ENCODE measurements at places on chromosomes 3 and 15.

- no peak for DNase-seq
Measured at GRCh38 chr15:44207643-44208042, 12.6 kb upstream of the FRMD5 start.

DNA sequence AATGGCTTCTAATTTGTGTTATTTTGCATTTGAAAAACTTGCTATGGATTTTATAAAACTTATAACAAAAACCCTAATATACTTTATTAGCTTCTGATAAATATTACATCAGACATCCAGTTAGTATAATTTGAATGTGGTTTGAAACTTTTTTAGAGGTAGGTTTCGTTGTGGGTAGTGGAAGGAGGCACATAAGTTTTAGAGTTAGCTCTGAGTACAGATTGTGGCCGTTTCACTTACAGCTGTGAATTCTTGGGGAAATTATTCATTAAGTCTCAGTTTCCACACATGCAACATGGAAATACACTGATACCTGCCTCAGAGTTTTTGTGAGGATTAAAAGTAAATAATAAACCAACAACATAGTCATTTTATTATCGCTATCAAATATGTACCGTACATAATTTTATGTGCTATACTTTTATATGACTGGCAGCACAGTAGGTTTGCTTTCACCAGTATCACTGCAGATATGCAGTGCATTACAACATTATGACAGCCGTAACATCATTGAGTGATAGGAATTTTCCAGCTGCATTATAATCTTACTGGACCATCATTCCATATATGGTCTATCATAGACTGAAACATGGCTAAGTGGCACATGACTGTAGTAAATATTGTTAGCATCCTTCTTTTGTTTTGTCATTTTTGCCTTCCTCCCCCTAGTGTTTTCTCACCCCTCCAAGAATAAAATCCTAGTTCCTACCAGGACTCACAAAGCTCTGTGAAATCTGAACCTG lies 175.6 kb downstream of the AKAP13 start:
- no peak for DNase-seq

GRCh38 chr15:44541282-44541958 lies 4.5 kb downstream of the EIF3J start:
- DNase-seq: no peak

DNA sequence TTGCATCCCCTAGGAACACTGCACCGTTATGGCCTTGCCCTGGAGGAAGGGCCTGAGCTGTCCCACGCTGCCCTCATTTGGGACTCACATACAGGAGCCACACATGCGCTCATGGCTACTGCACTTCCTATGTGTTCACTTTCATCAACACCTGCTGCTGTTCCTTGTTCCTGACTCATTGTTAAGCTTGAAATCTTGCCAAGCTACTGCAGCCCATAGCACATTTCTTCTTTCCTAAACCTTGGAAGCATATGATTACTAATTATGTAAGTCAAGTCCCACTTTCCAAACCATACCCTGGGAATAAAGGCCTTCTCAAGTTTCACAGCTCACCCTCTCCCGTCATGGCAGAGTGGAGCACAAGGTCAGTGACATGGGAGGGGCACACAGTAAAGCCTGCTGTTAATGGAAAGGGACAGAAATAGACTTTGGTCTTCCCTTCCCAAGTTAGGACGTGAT lies 307.9 kb downstream of the CLSTN2 start:
- DNase-seq: no peak

GRCh38 chr15:29016518-29016917 lies 130.7 kb downstream of the APBA2 start:
- no peak for DNase-seq

DNA sequence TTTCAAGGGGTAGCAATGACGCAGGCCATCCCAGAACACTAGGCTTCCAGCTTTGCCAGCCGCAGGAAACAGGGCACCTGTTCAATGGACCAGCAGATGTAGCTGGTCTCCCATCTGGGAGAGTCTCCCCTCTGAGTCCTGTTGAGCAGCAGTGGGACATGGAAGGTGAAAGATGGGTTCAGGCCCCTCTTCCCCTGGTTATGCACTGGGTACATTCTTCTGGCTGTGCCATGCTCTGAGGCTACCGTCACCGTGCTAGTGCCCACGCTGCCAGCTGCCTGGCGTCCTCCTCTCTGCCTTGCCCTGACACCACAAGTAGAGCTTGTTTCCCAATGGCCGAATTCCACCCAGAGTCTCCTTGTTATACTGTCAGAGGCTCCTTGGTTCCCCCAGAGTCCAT lies 63.1 kb downstream of the TLE3 start:
- no peak for DNase-seq

DNA sequence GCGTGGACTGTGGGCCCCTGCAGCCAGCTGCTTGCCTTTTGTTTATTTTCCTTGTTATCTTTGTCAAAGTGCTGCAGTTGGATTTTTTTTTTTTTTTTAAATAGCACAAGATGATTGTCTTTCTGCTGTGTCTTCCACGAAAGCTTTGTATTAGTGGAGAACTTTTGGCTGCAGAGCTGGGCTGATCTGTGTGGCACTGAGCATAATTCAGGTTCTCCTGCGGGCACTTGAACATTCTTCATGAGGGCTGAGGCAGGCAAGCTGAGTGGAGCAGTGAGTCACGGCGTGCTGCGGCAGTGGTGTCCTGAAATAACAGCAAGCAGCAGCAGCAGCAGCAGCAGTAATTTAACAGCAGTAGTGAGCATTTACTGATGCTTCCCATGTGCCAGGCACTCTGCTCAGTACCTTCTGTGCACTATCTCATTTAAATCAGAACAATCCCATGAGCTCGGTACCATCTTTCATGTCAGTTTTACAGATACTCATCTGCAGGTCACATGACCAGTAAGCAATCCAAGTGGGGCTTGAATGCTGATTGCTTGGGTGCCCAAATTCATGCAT lies 45.8 kb downstream of the MITF start:
- DNase-seq: no peak

DNA sequence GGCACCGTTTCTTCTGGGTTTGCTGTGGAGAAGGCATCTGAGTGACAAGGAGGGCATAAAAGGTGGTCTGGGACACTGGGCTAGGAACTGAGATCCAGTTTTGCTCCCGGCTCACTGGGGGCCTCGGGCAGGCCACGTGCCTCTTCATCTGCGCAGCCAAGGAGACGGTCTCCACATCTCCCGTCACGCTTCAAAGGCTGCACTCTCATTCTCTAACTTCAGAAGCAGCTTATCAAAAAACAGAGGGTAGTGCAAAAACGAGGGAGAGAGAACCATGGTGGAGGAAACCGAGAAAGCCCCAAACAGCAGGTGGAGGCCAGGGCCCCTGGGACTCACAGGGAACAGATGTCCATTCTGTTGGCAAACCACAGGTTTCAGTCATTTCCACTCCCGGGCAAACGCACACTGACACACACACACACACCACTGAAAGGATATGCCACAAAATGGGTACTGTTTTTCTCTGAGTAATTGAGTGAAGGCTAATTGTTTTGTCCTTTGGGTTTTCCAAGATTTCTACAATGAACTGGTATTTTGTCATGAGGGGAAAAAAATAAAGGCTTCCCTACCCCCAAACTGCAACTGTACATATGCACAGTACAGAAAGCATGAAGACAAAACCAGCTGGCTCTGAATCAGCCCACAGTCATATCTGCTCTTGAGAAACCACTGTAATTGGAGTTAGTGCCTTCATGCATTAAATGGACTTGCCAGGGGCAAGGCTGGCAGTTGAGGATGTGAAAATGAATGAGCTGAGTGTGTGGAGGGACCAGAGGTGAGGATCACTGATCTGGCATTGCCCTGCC lies 71.9 kb downstream of the MGLL start:
- DNase-seq: no peak

DNA sequence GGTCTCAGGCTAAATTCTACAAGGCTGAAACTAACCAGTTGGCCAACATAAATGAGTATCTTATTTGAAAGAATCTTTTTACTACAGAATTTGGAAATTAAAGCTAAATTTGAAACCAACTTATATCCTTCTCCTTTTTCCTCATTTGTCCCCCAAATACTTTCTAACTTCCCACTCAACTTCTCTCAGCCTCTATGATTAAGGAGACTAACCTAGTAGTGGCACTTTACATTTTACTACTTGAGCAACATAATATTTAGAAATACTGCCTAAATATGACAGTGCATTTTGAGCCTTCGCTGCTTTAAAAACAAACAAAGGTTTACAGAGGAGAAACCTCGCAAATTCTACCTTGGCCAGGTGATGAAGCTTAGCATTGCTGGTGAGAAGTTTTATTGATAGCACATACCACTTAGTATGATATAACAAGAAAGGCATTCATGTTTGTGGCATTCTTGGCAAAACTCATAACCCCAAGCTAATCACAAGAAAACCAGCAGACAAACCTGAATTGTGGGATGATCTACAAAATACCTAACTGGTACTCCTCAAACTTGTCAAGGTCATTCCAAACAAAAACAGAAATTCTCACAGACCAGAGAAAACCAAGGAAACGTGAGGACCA lies 432.1 kb upstream of the CFAP20DC start:
- no peak for DNase-seq

- no peak for DNase-seq
Measured at GRCh38 chr3:115280506-115280905, 133.4 kb upstream of the ZBTB20 start.

GRCh38 chr15:68205954-68206539 lies 915 bp upstream of the CALML4 start:
- no peak for DNase-seq

- no peak for DNase-seq
Measured at GRCh38 chr3:105499961-105500360, 133.3 kb downstream of the ALCAM start.

GRCh38 chr3:161221806-161222600 lies 892 bp downstream of the NMD3 start:
- DNase-seq: no peak

GRCh38 chr3:125001557-125002413 lies 54.0 kb downstream of the HEG1 start:
- DNase-seq: no peak

DNA sequence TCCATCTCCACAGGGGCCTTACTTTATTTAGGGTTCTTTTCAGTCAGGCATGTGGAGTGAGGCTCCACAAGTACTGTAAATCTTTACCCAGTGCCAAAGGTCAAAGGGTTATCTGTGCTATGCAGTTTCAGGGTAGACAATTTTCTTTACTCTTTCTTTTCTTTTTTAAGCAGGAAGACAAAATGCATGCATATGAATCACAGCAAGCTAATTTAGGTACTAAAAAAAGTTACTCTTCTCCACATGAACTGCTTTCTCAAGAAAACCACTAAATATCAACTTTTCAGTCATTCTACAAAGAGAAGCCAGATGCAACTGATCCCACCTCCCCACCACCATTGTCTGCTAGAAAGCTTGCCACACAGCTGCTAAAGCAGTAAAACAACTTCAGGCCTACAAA lies 73.3 kb upstream of the PYGO1 start:
- DNase-seq: no peak

DNA sequence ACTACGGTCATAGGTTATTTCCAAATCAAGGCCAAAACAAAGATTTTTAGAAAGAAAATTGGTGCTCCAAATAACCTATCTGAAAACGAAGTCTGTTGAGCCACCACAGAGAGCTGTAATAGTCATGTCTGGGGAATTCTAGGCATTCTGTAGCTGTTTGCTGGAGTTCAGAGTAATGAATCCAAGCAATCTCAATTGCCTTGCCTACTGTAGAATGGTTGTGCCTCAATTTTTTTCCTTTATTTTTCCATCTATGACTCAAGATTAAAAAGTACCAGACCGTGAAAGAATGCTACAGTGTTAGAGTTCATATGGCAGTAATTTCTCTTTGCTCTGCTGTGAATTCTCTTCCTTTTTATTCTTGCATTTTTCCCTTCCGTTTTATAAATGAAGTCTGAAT lies 1007.2 kb upstream of the ALCAM start:
- DNase-seq: no peak

- DNase-seq: no peak
Measured at GRCh38 chr3:126300761-126301481, 56.3 kb downstream of the KLF15 start.

DNA sequence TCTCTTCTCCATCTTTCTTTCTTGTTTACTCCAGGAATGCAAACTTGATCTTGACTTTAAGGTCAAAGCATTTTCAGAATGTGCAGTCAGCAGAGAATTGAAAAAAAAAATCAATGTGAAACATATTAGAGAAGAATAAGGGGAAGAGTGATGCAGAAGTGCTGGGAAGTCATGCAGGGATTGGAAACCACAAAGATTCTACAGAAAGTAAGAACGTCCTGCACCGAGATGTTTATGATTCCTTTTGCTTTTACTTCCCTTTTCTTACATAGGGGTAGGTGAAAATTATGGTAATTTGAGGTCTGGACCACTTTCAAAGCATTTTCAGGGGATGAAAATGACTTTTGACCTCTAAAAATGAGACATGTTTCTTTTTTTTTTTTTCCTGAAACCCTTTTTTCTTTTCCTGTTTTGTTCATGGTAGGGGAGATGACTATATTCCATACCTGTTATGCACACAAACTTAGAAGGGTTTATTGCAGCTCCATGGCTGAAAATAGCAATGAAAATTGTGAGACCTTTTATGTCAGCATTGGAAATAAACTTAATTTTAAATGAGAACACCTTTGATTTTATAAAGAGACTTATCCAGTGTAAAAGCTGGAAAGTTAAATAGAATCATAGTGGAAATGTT lies 623.5 kb upstream of the TBL1XR1 start:
- DNase-seq: no peak

DNA sequence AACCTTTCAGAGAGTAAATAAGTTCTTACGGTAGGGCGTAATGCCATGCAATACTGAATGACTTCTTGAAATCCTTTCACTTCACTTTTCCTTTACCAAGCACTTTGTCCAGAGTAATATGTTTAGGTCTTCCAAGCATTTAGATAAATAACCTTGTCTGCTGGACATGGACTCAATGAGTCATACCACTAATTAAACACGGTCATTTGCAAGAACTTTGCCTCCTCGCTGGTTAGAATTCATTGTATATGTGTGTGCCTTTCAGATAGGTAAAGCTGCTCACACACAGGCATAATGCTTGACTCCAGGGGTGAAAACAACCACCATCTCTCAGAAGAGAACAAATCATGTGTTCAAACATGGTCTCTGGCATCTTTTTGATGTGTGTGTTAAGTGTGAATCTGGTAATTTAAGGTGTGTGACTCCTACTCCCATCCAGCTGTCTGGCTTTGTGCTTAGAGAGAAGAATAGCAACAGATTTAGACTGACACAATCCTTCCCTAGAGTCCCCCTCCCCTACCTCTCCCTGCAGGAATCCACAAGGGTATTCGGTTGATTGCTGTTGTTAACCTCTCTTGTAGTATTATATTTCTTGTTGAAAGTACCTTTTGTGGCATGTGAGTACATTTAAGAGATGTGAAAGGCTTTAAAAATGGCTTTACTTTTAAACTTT lies 419.0 kb downstream of the CNTN4 start:
- no peak for DNase-seq

- DNase-seq: no peak
Measured at GRCh38 chr3:170044795-170045244, 7.0 kb downstream of the GPR160 start.

GRCh38 chr15:63446255-63446654 lies 58.1 kb upstream of the USP3 start:
- no peak for DNase-seq

GRCh38 chr15:79076661-79077060 lies 13.9 kb downstream of the RASGRF1 start:
- no peak for DNase-seq

Measured in stimulated activated CD8-positive, alpha-beta memory T cell treated with anti-CD3 and anti-CD28 coated beads, Interleukin-7, amount 100 ng/mL, for 1 hour (primary cell).